NCI-H774 (cell line): ENCODE measurements at places on chromosomes 3 and 15.
A peak's percentile ranks its signal among the peaks of the same experiment; 100 is the strongest.

GRCh38 chr15:31325595-31326155, 960 bp upstream of the KLF13 start:
- DNase-seq, result peak; percentile 50

DNA sequence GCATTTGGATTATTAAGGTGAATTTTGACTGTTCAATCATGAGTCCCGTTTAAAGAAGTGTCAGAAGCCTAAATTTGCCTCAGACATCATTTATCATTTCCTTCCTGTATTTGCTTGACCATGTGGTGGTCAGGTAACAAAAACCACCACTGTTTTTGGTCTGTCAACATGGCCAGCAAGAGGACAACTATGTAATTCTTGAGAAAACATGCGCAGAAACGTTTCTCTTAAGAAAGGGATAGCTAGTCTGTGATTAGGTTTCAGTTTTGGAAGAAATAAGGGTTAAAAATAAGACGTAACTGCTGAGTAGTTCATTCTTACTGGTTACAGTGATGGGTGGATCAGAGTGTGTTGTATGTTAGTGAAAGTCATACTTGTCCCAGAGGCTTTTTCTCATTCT, 204.5 kb downstream of the AKAP13 start:
- DNase-seq, result no peak

DNA sequence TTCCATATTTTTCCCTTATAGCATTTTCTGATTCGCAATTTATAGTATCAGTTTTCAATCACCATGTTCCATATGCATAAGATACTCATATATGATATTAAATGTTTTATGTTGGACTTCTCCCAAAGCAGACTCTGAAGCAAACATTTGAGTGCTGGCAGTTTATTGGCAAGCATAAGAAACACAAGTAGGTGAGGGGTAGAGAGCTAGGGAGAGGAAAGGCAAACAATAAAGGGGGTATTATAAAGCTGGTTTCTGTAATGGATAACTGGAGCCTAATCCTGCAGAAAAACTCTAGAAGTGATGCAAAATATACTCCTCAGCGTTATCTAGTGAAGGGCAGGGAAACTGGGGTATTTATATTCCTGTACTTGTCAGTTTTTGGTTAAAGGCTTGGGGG, 491.5 kb upstream of the TGFBR2 start:
- DNase-seq, result no peak

DNA sequence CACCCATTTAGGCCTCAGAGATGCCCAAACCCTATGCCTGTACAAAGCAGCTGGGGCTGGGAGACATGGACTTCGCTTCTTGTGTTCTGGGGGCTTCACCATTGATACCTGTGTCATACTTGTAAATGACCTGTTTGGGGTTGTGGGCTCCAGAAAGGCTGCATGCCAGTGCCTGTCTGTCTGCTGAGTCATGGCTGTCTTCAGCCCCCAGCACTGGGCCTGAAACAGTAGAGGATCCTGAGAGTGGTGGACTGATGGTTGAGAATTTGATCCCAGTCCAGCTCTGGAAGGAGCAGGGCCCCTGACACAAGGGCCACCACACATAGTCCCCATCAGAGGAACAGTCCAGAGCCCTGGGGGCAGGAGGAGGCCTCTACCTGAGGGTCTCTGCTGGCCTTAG, 24.6 kb upstream of the APEH start:
- DNase-seq, result no peak

DNA sequence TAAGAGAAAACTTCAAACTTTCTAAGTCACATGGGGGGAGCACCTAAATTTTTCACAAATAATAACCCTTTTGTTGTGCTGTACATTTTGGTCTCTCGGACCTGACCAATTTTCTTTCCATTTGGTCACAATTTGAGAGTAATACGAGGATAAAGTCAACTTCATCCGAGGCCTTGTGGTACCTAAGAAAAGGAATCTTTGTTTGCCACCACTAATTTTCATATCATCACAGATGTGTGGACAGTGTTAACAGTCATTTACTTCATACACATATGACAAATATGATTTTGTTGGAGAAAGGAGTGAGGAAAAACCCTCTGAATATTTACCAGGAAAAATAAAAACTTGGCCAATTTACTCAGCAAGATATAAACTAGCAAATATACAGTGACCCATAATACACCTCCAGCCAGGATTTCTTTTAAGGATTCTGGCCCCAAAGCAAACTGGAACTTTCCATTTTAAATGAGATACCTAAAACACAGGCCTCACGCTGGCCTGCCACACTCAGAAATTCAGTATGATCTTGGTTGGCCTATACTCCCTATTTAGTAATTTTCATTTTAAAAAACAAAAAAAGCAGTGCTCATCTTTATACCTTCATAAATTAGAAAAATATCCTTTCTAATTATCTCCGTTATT, 40.7 kb downstream of the VGLL4 start:
- no peak for DNase-seq

GRCh38 chr15:95994418-95994817, 336.1 kb upstream of the NR2F2 start:
- DNase-seq, result no peak

- DNase-seq, result no peak
Measured at GRCh38 chr3:102224171-102224570, 210.6 kb upstream of the ZPLD1 start.

GRCh38 chr3:138598534-138598933, 4.5 kb upstream of the CEP70 start:
- no peak for DNase-seq

GRCh38 chr15:68334661-68335124, 57.1 kb downstream of the FEM1B start:
- no peak for DNase-seq

DNA sequence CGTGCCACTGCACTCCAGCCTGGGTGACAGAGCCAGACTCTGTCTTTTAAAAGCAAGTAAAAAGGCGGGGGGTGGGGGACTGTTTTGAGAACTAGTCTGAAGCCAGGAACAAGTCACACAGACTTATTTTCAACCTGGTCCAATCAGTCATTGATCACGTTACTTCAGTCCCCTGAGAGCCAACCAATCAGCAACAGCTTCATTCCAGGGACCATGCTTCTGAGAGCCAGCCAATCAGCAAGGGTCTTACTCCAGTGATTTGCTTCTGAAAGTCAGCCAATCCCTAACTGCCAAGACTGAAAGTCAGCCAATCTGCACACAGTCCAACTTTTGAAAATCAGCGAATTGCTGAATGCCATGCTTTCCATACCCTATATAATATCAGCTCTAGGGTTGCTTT, 48.6 kb upstream of the C15orf39 start:
- DNase-seq, result no peak

GRCh38 chr15:52498706-52499105, 30.0 kb downstream of the MYO5A start:
- DNase-seq, result no peak

GRCh38 chr3:144097163-144097562, 125.5 kb downstream of the DIPK2A start:
- no peak for DNase-seq

GRCh38 chr3:123749711-123750110, 134.4 kb downstream of the MYLK start:
- no peak for DNase-seq

- DNase-seq, result no peak
Measured at GRCh38 chr3:133383175-133383574, 16.7 kb upstream of the BFSP2 start.

DNA sequence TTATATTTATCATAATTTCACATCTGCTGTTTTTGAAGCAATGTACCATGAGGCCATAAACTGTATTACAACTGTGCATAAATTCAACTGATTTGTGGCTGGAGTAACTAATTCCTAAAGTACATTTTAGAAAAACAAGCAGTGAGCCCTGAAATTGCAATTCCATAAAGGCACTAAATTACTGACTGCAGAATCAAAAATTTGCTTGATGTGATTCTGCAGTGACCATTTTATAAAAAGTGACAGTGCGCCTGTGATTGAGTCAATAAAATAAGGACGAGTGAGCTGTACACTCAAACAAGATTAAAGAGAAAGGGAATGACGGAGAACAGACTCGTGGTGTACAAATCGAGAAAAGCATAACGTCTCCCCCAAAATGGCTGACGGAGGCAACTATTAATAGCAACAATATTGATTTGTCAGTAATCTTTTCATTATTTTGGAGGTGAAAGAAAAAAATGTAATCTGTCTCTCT, 121.4 kb upstream of the MEIS2 start:
- no peak for DNase-seq

DNA sequence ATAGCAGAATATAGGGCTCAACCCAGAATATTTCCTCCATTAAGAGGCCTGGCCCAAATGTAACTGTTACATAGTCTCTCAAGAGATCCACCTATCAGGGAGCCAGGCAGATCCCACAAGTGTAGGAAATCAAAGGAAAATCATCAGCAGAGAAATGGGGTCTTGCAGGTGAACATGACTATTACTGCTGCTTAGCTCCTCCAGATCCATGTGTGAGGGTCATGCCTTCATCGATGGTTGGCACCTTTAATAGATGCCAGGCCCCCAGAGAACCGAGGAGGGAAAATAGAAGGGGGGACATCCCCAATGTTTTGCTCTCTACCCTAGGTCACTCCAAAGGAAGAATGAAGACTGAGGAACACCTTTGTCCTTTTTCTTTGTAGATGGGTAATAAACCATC, 1029.9 kb upstream of the CADM2 start:
- no peak for DNase-seq
